ENCODE measurements at places on chromosomes 12 and 14.

GRCh38 chr14:95875831-95876760, 536 bp upstream of the TUNAR start:
- no peak for DNase-seq

DNA sequence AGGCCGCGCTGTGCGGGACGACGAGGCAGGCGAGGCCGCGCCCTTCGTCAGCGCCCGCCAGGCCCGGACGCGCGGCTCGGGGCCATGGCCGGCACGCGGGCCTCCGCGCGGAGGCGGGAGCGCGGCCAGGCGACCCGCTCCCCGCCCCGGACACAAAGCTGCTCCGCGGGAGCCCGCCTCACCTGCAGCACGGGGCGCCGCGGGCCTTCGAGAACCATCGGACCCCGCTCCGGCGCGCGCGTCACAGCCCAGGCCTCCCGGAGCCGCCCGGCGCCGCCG, 342 bp downstream of the DICER1 start:
- DNase-seq: no peak

DNA sequence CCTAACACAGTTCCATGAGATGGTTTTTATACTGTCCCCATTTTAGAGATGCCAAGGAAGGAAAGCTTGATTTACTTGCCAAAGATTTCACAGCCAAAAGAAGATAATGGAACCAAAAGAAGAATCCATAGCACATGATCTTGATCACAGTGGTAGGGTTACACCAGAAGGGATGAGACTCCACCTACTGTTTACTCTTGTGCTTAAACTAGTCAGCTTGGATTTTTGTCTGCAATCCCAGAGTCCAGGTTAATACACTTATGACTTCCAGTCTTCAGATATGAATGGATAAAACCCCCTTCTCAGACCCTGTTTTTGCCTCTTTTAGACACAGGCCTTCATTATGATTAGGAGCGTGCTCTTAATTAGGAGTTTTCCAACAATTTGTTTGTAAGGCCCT, 454.2 kb downstream of the AEBP2 start:
- peak; percentile 53 for DNase-seq

GRCh38 chr12:80892597-80893445, 44.9 kb downstream of the LIN7A start:
- DNase-seq: peak; percentile 86

DNA sequence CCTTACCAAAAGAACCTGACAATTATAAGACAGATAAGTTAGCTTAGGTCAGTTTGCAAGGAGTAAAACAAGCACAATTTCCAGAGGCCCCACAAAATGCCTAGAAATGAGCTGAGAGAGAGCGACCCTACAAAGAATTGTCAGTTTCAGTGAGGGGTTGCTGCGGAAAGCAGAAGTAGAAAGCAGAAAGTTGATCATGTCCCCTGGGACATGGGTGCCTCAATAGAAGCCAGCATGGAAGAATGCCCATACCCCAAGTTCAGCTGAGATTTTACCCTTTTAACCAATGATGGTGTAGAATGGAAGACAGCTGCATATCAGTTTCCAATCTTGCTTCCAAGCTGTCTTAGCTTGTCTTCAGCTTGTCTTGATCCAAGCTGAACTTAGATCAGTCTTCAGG, 21.8 kb upstream of the CRY1 start:
- no peak for DNase-seq

DNA sequence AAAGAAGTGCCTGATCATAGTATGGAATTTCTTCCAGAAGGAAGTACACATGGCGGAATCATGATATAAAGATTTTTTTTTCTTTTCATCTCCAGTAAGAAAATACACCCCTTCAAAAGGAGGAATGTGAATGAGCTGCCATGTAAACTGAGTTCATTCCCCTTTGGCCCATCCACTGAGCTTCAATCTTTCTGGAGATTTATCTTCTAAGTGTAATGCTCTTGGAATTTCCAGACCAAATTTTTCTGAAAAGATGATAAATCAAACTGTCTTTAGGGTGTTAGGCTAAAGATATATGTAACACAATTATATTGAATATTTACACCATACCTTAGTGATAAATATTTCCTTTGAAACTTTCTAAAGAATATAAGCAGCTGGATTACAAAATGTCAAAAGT, 5.2 kb downstream of the DCN start:
- DNase-seq: peak; percentile 58

DNA sequence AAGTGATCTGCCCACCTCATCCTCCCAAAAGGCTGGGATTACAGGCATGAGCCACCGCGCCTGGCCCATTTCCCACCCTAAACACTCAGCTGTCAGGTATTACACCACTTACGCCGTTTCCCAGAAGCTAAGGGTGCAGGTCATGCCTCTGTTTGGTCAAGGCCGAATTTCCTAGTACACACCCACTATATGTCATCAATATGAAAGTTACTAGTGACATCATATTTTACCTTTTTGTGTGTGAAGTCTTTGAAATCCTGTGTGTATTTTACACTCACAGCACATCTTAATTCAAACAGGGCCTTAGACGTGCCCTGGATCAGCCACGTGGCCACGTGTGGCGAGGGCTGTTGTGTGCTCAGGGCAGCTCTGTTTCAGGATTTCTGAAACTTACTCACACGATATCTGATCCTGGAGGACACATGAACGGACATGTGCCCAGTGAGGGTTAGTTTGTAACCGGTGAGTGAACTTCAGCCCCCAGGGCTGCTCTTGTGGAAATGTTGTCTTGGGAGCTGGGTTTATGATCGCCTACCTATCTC, 51.8 kb downstream of the GLT1D1 start:
- DNase-seq: no peak

GRCh38 chr12:72035625-72036024, 97.0 kb downstream of the TPH2 start:
- DNase-seq: no peak

GRCh38 chr12:15165012-15165659, 56.1 kb downstream of the RERG start:
- no peak for DNase-seq

- peak; percentile 99 for DNase-seq
Measured at GRCh38 chr12:11719678-11720099, 70.2 kb downstream of the ETV6 start.

All from EH (cell line).